Stimulated activated CD8-positive, alpha-beta memory T cell treated with anti-CD3 and anti-CD28 coated beads, Interleukin-7, amount 100 ng/mL, for 1 hour (primary cell): ENCODE measurements at places on chromosomes 7 and 10.

- DNase-seq = no peak
Observed at GRCh38 chr7:81075150-81075549, 156.3 kb upstream of the SEMA3C start.

DNA sequence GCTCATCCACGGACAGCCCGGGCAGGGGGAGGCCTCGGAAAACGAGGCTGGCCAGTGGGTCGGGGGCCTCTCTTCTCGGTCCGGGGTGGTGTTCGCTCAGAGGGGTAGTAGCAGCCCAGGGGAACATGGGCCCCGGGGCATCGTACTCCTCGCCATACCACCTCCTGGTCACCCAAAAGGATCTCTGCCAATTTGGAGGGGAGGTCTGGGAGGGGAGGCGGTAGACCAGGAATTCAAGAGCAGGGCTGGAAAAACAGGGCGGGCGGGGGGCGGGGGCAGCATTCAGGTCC, 67.4 kb downstream of the SLC29A4 start:
- no peak for DNase-seq

DNA sequence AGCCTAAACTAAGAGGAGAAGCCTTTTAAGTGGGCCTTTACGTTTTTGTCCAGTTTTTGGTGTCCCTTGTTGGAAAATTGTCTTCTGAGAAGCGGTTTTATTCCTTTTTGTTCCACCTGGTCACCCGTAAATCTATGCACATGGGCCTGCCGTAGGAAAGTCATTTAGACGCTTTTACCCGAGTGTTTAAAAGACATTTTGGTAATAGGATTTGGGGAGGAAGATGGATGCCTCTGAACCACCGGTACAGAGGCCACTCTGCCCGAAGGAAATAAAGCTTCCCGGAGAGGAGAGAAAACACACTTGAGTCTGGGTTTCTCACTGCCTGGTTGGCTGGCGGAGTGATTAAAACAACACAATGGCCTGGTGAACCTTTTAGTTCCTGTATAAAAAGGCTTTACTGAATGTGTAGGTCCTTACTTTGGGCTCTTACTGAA, 760 bp downstream of the THNSL1 start:
- no peak for DNase-seq

- no peak for DNase-seq
Observed at GRCh38 chr7:108178398-108178797, 48.2 kb upstream of the LAMB4 start.

- DNase-seq = no peak
Observed at GRCh38 chr7:13016036-13016581, 328.7 kb downstream of the ARL4A start.

GRCh38 chr10:96690755-96691730, 29.3 kb downstream of the PIK3AP1 start:
- DNase-seq = no peak

- no peak for DNase-seq
Observed at GRCh38 chr7:78176171-78176570, 377.6 kb downstream of the PHTF2 start.

GRCh38 chr7:105838627-105839231, 37.7 kb downstream of the ATXN7L1 start:
- no peak for DNase-seq

DNA sequence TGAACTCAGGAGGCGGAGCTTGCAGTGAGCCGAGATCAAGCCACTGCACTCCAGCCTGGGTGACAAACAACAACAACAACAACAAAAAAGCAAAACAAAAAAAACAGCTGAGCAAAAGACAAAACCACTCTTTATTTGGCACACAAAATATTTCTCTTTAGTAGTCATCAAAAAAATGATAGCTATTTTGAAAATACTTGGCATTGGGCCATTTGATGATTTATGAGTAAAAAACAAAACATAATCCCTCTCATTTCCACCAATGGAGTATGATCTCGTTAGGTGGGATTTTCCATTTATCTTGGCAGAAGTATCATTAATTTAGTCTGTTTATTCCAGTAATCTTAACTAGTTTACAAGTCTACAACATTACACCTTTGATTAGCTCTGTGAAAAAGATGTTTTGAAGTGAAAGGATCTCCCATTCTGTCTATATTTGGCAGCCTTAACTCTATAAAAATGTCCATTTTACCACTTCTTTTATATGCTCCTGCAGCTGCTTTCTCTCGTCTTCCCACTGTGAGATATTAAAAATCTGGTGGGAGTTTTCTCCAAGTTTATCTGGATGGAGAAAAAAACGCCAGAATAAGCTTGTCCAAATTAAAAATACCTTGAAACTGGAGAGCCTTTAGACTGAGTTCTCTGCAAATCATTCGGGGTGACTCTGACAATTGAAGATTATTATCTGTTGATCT, 58.8 kb upstream of the AGMO start:
- no peak for DNase-seq
